Fibroblast of skin of abdomen (primary cell): ENCODE measurements at places on chromosomes 4 and X.

- no peak for DNase-seq
Observed at GRCh38 chr4:98625399-98625798, 33.0 kb downstream of the TSPAN5 start.

DNA sequence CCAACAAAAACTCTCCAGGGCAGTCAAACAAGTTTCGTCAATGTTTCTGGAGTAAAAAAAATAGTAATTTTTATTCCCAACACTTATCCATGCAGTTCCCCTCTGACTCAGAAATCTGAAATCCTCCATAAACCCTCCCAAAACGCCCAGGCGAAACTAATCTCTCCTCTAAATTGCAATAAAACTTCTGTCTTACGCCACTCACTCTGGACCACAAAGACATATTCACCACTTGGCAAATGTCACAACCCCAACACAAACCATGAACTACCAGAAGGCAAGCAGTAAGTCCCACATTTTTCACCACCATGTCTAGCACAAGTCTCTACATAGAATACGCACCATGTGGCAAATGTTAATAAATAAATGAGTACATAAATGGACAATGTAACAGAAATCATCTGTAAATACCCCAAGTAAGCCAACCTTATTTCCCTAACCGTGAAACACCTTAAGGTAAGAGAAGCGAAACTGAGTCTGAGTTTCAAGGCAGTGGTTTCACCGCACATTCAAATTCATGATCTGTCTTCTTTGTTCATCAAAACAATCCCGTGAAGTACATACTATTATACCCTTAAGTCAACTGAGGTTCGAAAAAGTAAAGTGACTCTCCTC, 1.6 kb downstream of the PAPSS1 start:
- DNase-seq: no peak

DNA sequence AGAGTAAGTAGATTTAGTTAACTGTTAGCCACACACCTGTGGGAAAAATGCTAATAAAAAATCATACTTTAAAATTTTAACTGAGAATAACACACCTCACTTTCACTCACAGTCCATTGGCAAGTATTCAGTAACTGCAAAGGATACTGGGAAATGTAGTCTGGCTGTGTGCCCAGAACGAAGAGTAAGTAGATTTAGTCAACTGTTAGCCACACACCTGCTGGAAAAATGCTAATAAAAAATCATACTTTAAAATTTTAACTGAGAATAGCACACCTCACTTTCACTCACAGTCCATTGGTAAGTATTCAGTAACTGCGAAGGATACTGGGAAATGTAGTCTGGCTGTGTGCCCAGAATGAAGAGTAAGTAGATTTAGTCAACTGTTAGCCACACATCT, 178.4 kb upstream of the NWD2 start:
- no peak for DNase-seq

GRCh38 chr4:4752025-4752424, 107.4 kb upstream of the MSX1 start:
- DNase-seq: no peak

DNA sequence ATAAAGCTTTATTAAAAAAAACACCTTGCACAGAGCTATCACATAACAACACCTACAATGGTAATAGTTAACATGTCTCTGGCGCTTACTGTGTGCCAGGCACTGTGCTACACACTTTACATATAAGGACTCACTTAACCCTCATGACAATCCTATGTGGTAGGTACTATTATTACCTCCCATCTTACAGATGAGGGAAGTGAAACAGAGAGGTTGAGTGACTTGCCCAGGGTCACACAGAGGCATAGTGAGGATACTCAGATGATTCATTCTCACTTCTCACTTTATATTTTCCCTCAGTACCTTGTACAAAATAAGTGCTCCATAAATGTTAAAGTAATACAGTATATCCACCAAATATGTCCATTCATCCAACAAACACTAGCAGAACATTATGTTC, 43.4 kb upstream of the IQSEC2 start:
- no peak for DNase-seq
